ENCODE measurements at places on chromosomes 16 and 17.

DNA sequence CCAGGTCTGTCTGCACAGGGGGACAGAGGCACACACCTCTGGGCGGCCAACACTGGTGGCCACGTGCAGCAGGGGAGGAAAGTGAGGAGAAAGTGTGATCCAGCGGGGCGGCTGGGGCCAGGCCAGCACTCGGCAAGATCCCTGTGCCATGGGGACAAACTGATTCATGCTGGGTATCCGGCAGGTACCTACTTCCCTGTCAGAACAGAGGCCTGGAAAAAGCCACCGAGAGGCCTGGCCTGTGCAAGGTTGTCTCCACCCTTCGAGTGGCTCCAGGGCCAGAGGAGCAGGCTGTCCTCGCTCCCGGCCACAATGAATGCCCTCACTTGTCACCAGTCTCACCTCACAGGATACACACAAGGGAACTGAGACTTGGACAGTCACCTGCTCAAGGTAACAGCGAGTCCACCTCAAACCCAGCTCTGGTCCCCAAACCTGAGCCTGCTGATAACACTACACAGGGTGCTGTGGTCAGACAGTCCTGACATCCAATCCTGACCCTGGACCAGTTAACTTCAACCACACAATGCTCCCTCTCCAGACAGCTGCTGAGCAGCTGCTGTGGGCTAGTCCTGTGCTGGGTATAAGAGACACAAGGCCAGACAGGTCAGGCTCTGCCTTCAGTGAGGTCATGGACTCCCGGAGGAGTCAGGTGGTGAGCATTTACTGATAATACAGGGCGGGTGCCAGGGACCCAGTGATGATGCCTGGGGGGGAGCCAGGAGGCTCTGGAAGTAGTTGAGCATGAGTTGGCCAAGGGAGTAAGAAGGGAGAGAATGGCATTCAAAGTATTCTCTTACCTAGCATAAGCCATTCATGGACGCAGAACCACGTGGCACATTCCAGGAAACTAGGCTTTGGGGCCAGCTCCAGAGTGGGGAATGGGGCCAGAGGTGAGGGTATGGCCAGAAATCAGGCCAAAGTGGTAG, 53.0 kb downstream of the VAC14 start:
- DNase-seq = no peak

- no peak for DNase-seq
These were observed 3.2 kb downstream of the ACADVL start for GRCh38 chr17:7222972-7223292.

DNA sequence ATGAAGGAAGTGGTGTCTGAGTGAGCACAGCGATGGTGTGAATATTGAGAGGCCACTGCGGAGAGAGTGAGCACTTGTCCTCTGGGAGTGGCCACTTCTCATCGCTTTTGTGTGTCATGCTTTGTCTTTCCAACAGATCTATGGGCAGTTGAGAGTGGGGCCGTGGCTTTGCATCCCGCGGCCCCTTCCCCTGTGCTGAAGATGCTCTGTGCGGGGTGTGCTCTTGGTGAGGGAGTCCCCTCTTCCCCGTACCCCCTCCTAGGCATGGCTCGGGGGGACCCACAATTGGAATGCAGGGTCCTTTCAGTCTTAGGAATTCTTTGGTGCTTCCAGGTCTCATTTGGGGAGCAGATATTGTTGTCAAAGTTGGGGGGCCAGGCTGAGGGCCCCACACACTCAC, 197.3 kb upstream of the WSCD1 start:
- DNase-seq = no peak

- no peak for DNase-seq
These were observed 13.5 kb downstream of the FBXO31 start for GRCh38 chr16:87369796-87370719.

GRCh38 chr17:17155568-17155967, 50.6 kb downstream of the PLD6 start:
- no peak for DNase-seq

GRCh38 chr17:66372182-66372581, 69.8 kb downstream of the PRKCA start:
- no peak for DNase-seq

GRCh38 chr16:27281243-27281642, 12.7 kb upstream of the NSMCE1 start:
- no peak for DNase-seq

Measured in germinal center (tissue), 1 donor.